ENCODE measurements at places on chromosomes 12 and 14. TPM values are rescaled to one million over a fixed set of nuclear protein-coding genes. Genes with fewer than 3 reads are reported as not detected.

DNA sequence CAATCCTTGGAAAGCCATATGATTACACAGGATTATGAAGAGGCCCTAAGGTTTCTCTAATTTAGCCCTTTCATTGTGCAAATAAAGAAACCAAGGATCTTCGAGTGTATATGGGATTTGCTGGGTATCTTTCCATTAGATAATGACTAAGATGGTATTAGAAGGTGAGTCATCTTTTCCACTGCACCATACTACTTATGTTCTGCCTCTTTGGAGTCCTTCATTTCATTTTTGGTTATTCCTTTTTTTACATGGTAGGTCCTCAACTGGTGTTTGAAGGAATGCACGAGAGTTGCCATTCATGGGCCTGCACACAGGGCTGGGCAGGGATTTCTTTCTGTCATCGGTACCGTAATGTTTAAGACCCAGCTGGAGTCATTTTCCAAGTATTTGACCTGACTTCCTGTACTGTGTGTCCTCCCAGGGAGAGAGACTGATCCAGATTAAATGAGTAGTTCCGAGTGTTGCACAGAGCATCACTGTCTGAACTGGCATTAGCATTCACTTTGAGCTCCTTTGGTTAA, 85.7 kb downstream of the BORCS5 start:
- DNase-seq = peak; percentile 74

DNA sequence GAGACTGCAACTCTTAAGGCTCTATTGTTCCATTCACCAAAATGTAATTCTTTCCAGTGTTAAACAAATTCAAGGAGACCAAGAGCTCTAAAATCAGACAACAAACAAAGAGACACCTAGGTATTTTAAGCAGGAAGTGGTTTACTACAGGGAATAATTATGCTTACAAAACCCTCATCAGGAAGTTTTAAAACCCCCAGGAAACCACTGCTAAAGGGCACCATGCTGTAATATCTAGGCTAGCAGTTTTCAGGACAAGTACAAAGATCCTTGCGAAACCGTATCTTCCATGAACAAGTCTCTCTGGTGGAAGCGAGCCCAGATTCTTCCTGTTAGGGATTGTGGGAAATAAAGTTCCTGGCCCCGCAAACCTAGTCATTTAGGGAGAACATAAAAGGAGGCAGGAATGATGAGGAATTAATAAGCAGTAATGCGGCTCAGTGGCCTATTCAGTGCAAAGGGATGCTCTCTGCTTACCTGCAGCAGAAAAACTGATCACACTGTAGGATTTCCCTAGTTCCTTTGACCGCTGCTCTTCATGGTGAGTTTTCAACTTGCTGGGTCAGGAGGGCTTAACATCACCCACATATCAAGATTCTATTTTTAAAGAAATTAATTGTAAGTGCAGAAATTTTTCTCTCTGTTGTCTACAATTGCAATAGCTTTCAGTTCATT, 42.8 kb downstream of the ACSM4 start:
- DNase-seq = peak; percentile 36

- DNase-seq = no peak
These were observed 85.9 kb downstream of the KIF21A start for GRCh38 chr12:39357041-39357440.

DNA sequence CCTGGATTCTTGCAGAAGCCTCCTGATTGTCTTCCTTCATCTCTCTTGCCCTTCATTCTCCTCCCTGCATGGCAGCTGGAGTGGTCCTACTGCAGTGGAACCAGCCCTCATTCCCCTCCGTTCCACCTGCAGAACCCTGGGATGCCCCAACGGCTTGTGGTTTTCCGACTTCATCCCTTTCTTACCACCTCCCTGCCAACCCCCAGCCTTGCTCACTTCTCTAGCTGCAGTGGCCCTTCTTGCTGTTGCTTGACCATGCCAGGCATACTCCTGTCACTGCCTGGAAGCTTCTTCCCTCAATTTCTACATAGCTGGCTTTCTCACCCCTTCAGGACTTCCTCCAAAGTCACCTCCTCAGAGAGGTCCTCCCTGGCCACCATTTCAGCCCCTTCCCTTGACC, 123.3 kb downstream of the BEGAIN start:
- no peak for DNase-seq

DNA sequence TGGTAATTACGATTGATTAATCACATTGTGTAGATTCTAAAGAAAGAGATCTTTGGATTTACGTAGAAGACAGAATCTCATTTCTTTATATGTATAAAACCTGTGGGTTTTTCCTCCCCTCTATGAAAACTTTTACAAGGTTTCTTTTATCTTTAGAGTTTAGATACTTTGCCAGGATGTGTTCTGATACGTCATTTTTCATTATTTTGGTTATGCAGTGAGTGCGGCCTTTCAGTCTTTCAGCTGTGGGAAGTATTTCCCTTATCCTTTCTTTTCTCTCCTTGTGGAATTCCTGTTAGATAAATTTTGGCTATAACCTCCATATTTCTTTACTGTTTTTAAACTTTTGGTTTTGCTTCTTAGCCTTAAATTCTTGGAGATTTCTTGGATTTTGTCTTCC, 92.7 kb downstream of the TTLL5 start:
- no peak for DNase-seq

GRCh38 chr14:101873991-101874390, 90.4 kb upstream of the DYNC1H1 start:
- no peak for DNase-seq

DNA sequence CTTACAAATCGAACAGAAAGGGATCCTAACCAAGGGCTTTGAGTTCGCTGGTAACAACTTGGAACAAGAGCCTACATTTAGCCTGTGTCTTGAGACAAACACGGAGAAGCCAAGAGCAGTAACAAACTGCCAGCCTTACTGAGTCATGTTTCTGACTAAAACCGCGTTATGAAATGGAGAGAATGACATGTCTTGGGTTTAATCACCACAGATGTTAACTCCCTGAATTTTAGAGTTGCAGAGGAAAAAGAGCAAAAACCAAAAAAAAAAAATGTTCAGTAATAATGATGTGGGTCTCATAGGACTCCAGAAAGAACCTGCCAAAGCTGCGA, 1.0 kb downstream of the BLTP3B start:
- peak; percentile 95 for DNase-seq

GRCh38 chr12:21656905-21657325, 727 bp downstream of the LDHB start:
- peak; percentile 75 for DNase-seq

- peak; percentile 5 for DNase-seq
These were observed 7.8 kb downstream of the RNASE1 start for GRCh38 chr14:20794644-20795369.

DNA sequence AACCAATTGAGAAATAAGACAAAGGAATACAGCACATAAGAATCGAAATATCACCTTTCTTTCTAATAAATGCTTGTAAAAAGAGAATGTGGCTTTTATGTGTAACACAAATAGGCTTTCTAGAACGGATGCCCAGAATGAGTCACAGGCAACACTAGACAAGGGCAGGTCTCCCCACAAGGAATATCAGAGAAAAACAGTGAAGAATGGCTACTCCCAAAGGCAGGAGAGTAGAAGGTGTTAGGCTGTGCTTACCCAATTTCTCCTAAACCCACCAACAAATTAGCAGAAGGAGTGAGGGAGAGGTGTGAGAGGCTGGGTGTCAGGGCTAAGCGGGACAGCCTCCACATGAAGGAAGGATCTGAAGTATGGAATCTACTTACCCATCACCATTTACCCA, 55.2 kb downstream of the GALNT4 start:
- peak; percentile 69 for DNase-seq

GRCh38 chr12:49818241-49818895, 9.8 kb downstream of the NCKAP5L start:
- DNase-seq = peak; percentile 24

Gene AQP2
- total RNA-seq = not detected

Gene TSPAN8
- total RNA-seq = not detected

Gene CERS5
- total RNA-seq = 60.7 TPM

Gene ART4
- not detected for total RNA-seq

Gene CCDC77
- 6.3 TPM for total RNA-seq

Gene TBX5
- 23.9 TPM for total RNA-seq

Gene NTS
- not detected for total RNA-seq
